HT1080 (cell line): ENCODE measurements at places on chromosomes 3 and 15.

DNA sequence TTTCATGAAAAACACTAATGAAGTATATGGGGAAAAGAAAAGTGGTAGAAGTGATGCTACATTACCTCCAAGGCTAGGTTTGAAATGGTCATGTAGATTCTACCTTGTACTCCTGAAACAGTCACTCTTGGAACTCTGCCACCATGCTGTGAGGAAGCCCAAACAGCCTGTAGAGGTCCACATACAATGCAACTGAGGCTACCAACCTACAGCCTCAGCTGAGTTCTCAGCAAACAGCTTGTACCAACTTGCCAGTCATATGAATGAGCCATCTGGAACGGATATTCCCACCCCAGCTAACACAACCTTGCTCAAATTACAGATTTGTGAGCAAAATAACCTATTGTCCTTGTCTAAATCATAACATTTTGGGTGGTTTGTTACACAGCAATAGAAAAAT is 193.5 kb downstream of the ULK4 start:
- no peak for DNase-seq

- DNase-seq, result no peak
These were observed 50.6 kb downstream of the SUMF1 start for GRCh38 chr3:4416427-4416945.

GRCh38 chr15:96054621-96055020 is 275.9 kb upstream of the NR2F2 start:
- no peak for DNase-seq

- DNase-seq, result peak; percentile 56
These were observed 58.9 kb downstream of the LMCD1 start for GRCh38 chr3:8560366-8561007.

DNA sequence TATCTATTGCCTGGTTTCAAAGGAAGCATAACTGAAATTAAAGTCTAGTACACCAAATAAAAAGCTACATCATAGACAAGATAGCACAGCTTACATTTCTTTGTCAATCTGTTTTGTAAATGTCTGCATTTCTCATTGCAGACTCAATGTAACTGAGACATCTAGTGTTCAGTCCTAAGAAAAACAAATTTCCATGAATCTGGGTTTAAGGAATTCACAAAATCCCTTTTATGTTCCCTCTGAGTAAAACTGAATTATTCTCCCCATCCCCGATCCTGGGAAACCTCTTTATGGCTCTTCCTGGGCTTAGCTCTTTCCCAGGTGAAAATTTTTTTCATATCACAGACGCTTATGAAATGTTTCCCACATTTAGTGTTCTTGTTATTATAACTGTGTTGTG is 21.6 kb upstream of the RASA2 start:
- DNase-seq, result no peak

DNA sequence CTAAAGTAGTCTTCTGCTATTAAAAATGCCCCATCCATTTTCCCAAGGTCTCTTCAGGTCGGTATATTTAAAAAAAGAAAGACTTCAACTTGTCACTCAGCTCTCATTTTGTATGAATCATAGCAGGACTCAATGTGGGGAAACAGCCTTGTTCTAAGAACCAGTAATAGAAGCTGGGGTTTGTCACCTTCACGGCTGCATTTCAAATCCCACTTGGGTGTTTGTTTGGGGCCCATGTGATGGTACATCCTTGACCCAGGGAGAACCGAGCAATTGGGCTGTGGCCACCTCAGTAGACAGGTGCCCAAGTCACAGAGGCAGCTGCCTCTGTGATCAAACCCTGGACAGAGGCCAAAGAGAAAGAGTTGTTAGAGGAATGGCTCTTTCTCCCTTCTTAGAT is 70.3 kb upstream of the ARL8B start:
- no peak for DNase-seq

DNA sequence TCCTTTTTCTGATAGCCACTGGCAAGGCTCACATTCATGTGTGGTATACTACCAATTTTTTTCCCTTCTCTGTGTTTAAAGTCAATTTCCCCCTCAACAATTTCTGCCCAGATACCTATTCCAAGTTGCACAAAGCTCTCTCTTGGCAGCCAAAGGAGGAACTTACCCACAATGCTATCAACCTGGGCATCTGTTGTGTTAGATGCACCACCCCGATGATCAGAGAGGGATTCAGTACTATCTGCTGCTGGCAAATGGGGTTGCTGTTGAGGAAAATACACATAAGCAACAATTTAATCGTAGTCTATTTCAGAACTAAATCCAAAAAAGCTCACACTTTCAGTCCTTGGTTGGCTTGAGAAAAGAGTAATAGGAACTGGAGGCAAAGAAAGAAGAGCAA is 46.1 kb downstream of the AAGAB start:
- no peak for DNase-seq

DNA sequence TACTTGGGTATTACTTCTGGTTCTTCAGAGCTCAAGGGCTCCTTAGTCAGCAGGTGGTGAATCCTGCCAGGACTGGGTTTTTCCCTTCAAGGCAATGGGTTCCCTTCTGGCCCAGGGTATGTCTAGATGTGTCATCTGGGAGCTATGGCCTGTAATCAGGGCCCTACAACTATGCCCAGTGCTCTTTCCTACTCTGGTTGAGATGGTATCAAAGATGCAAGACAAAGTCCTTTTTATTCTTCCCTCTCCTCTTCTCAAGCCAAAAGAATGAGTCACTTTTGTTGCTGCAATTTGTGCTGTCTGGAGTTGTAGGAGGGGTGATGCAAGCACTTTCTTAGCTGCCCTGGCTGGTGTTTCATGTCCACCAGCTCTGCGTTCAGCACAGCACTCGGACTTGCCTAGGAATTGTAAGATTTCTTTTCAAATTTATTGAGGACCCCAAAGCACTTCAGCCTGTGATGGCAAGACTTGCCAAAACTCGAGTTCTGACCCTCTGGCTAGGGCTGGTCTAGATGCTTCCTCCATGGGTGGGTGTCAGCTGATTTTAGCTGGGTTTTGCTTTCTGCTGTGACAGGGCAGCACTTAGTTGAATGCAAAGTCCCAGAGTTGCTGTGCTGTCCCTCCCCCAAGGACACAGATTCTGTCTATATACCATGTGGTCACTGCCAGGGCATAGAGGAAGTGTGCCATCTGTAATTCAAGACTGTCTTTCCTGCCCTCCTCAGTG is 129.2 kb upstream of the CBLB start:
- peak; percentile 100 for DNase-seq

- DNase-seq, result no peak
These were observed 50.4 kb upstream of the CASR start for GRCh38 chr3:122132949-122133540.

DNA sequence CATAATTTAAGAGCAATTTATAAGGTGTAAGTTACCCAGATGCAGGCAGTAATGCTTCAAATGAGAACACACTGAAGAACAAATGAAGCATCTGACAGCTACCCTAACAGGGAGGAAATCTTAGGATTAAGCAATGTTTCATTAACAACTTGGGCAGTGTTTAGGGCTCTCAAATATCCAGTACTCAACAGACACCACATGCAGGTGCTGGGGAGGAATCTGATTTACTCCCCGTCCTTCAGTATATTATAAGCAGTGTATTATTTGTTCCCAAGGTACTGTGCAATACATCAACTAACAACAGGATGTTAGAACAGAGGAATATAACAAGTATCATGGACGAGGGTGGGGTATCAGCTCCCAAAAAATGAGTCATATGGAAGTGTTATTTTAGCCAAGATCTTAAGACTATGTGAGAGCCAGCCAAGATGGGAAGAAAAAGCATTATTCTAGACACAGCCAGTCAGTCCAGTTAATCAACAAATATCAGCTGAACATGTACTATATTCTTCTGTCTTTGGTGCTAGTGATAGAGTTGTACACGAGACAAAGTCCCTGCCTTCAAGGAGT is 20.4 kb downstream of the BTBD1 start:
- DNase-seq, result peak; percentile 62

- no peak for DNase-seq
These were observed 135.0 kb downstream of the NUP210 start for GRCh38 chr3:13285007-13285567.

- no peak for DNase-seq
These were observed 42.5 kb upstream of the KCNH8 start for GRCh38 chr3:19105826-19106225.

- no peak for DNase-seq
These were observed 117.5 kb upstream of the PROK2 start for GRCh38 chr3:71902258-71903111.

- DNase-seq, result no peak
These were observed 621 bp downstream of the RGMA start for GRCh38 chr15:93088200-93088980.

- DNase-seq, result peak; percentile 71
These were observed 263.2 kb downstream of the NLGN1 start for GRCh38 chr3:173660645-173661299.

- DNase-seq, result no peak
These were observed 335.7 kb upstream of the PPP2R3A start for GRCh38 chr3:135629701-135630408.

DNA sequence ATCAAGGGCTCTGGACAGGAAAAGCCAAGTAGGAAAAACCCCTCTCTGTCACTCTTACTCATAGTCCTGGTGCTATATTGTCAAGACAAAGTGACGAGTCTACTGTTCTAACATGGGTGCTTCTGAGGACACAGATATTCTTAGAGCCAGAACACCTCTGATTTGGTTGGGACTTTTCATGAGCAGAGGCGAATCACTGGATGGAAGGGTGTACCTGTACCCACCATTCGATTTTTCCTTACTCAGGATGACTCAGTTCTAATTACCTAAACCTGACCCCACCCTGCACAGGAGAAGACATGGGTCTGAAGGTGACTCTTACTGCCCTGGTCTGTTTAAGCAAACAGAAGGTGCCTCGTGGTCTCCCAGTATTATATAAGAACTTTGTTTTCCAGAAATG is 58.5 kb downstream of the ABCC5 start:
- DNase-seq, result no peak

DNA sequence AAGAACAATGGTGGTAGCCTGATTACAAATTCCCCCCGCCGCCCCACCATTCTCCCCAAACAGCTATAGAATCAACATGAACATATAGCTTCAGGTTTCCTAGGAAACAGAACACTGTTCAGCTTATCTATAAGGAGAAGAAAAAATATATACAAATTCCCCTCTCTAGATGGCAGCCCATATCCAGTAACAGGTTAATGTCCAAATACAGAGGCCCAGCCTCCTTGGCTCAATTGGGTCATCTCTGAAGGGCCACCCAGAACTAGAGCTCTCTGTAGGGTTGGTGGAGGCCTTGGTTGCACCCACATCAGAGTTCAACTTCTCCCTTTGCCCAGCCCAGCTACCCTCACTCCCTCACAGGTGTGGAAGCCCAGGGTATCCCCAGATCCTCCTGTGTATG is 91.5 kb upstream of the ADAMTS17 start:
- DNase-seq, result no peak

DNA sequence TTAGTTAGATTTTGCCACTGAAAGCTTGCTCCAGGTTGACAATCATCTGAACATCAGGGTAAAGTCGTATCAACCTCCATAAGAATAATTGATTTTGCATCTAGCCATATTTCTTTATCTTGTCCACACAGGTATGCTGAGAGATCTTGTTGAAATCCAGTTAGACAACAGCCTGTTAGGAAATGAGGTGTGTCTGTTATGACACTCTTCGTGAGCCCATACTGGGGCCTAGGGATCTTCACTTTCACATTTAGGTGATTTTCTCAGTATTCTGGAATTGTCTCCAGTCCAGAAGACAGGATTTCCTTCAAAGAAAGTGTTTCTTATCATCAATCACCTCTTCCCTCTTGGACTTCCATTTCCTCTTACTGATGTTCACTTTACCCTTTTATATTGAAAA is 18.1 kb downstream of the DNAJB11 start:
- no peak for DNase-seq

GRCh38 chr3:155070316-155070715 is 9.8 kb upstream of the MME start:
- DNase-seq, result peak; percentile 35

DNA sequence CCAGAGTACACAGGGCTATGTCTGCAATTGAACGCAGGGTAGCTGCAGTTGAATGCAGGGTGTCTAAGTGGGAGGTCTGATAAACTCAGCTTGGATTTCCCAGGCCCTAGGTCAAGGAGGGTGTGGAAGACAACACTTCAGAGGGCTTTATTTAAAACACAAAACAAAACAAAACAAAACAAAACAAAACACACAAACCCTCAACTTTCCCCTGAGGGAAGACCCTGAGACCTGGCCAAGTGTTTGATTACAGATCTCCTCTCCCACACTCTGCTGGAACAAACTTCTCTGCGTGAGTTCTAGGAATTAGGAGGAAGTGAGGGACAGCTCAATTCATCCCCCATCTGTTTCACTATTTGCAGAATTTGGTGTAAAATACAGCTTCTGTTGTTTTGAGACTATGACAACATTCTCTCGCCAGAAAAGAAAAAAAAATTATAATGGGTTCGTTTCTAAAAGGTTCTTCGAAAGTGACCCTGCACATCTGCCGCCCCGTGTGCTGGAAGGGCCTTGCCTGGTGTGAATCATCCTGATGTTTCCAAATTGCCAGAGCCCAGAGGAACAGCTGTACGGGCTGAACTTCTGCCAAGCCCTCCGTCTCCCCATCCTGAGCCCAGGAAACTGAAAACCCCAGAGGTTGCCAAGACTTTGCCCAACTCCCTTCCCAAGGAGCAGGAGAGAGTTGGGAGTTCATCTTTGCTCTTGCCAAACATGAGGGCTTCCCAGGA is 73.3 kb upstream of the RAD18 start:
- no peak for DNase-seq

GRCh38 chr15:86259589-86259988 is 179.9 kb downstream of the AGBL1 start:
- no peak for DNase-seq

GRCh38 chr3:131704098-131704497 is 201.3 kb upstream of the MRPL3 start:
- DNase-seq, result peak; percentile 41

GRCh38 chr3:195411836-195412235 is 31.0 kb downstream of the ACAP2 start:
- no peak for DNase-seq

GRCh38 chr3:154316974-154317767 is 7.1 kb downstream of the DHX36 start:
- peak; percentile 42 for DNase-seq

GRCh38 chr3:134504132-134504531 is 18.3 kb downstream of the CEP63 start:
- DNase-seq, result no peak

DNA sequence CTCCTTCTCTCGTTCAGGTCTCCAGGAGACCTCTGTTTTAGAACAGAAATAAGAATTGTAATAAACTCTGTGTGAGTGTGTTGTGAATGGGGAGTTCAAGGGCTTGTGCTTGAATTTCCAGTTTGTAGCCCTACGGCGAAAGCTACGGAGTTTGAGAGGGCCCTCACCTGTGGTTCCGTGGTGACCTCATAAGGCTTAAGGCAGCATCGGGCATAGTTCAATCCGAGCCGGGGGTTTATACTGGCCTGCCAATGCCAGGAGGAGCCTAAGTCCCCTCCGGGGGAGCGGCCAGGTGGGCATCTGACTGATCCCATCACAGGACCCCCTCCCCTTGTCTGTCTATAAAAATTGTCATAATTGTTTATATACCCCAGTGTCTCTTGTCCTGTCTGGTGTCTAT is 43.7 kb downstream of the ZBTB11 start:
- no peak for DNase-seq

- no peak for DNase-seq
These were observed 112.0 kb downstream of the WNT7A start for GRCh38 chr3:13767896-13768295.

- no peak for DNase-seq
These were observed 172.3 kb downstream of the MYRIP start for GRCh38 chr3:39981547-39982184.
